ENCODE measurements at places on chromosomes 7 and 10.

DNA sequence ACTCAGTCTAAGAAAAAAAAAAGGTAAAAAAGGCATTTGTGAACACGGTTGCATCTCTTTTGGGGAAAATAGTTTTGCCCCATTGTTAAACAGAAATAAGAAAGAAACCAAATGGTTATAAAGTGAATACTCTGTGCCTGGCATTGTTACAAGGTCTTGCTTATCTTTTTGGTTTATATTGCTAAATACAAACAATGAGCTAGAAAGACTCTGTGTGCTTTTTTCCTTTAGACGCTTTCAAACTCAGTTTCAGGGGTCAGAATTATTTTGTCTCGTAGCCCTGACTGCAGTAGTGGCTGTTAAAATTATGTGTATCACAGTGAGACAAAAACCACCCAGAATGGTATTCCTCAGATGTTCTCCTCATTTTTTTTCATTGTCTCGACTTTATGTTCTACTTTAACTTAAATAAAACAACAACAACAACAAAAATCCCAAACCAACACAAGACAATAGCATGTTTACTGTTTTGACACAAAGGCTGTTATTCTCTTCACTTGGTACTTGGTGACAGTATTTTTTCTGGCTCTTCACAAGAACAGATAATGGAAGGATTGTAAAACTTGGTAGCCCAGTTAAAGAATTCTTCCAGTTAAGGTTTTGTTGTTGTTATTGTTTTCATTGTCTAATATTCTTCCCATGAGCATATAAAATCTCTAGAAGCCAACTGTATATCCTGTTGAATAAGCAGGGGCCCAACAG lies 190.1 kb downstream of the PLXDC2 start:
- DNase-seq, result no peak

GRCh38 chr7:140165422-140165821 lies 11.4 kb downstream of the KDM7A start:
- no peak for DNase-seq

DNA sequence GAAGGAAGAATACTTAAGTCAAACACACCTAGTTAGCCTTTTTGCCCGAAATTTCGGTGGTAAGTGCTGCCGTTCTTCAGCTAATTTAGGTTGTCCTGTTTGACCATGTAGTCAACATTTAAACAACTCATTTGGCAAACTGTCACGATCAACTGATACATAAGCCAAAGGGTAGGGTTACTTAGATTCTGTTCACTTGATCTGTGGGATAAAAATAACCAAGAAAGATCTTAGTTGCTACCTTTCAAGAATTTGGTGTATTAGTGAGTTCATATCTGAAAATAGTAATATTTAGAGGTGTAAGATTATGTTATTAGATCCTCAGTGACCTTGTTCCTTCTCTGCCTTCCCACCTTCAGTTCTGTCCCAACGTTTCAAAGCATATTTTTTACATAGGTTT lies 2.0 kb downstream of the TNKS2 start:
- no peak for DNase-seq

DNA sequence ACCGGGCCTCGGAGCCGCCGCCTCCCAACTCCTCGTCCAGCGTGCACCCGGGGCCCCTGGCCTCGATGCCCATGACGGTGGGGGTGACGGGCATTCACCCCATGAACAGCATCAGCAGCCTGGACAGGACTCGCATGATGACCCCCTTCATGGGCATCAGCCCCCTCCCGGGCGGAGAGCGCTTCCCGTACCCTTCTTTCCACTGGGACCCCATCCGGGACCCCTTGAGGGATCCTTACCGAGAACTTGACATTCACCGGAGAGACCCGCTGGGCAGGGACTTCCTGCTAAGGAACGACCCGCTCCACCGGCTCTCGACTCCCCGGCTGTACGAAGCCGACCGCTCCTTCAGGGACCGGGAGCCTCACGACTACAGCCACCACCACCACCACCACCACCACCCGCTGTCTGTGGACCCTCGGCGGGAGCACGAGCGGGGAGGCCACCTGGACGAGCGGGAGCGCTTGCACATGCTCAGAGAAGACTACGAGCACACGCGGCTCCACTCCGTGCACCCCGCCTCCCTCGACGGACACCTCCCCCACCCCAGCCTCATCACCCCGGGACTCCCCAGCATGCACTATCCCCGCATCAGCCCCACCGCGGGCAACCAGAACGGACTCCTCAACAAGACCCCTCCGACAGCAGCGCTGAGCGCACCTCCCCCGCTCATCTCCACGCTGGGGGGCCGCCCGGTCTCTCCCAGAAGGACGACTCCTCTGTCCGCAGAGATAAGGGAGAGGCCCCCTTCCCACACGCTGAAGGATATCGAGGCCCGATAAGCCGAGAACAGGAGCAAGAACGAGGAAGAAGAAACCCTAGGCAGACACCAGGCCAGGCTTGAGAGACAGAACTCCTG lies 341.5 kb upstream of the GALNT17 start:
- DNase-seq, result no peak

GRCh38 chr7:20681258-20681882 lies 65.9 kb downstream of the ABCB5 start:
- no peak for DNase-seq

DNA sequence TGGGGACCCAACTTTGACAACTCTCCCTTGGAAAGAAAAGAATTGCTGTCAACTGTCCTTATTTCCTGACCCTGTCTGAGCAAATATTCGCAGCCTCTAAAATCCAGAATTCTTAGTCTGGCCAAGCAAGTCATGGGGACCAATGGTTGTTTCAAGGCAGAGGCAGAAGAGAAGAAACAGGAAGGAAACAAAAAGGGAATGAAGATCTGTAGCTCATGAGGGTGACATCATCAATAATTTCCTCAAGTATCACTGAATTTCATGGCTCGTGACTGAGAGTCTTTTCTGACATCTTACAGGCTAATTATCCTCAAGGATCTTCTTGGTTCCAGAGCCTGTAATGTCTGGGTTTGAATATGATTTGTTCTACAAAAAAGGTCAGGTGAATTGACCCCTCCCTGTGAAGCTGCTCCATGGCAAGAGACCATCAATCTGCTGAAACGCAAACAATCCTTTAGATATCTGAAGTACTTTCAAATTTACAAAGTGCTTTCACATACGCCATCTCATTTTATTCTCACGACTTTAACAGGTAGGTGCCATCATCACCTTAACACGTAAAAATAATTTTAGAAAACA lies 5.8 kb downstream of the CDK6 start:
- DNase-seq, result no peak

- no peak for DNase-seq
Measured at GRCh38 chr7:149642589-149642988, 130.8 kb downstream of the ZNF467 start.

DNA sequence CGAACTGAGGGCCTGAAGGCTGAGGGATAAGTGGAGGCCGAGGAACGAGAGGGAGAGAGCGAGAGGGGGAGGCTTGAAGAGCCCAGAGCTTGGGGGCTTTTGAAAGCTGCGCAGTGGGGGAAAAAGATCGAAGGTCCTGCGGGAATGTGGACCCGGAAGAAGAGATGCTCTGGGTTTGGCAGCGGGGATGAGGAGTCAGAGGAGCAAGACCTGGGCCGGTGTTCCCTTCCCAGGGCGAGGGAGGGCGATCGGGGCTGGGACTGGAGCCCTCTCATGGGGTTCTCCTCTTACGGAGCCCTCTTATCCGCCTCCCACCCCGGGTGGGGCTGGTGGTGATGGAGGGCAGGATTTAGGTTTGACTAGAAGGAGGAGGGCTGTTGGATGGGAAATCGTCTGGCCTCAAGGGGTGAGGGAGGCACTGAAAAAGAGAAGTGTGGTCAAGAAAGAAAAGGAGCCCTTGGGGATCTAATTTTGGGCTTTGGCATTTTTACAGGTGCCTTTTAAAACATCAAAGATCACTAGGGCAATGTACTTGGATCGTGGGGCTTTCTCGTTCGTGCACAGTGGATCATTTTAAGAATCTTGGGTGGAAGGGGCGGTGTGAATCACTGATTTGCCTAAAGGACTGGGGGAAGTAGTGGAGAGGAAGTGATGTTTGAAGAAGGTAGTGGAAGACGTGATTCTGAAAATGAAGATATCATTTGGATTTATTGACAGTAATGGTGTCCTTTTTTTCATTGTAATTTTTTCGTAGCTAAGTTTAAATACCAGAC lies 637 bp downstream of the SAMD8 start:
- DNase-seq, result peak; percentile 74

GRCh38 chr7:801940-802381 lies 30.3 kb upstream of the SUN1 start:
- DNase-seq, result no peak

DNA sequence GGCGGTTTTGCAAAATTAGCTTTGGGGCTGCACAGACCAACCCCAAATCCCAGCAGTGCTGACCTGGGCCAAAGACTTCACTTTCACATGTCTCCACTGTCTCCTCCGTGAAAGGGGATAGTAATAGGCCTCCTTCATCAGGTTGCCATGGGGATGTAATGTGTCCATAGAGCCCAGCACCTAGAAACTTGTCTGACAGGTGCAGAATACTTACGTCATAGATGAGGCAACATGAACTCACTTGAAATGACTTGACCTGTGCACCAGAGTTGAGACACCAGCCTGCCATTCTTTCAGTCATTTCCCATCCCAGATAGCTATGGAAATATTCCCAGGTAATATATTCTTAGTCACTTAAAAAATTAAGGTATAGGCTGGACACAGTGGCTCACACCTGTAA lies 94.2 kb downstream of the INSYN2A start:
- no peak for DNase-seq

GRCh38 chr10:44383749-44384600 lies 922 bp downstream of the CXCL12 start:
- DNase-seq, result peak; percentile 39

DNA sequence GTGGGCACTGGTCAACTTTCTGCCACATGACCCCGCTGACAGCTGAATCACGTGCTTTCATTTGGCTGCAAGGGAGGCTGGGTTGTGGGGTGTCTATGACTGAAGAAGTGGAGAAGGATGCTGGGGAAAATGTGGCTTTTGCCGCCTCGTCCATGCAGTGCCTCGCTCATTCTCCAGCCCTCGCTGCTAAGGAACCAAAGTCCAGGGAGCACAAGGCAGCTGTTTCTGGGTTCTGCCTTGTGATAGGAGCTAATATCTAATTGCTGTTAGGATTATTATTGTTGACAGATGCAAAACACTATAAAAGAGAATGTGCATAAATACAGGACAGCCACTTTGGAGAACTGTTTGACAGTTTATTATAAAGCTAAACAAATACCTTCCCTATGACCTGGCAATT lies 4.9 kb upstream of the CAMK2B start:
- no peak for DNase-seq

GRCh38 chr10:72220637-72221036 lies 4.6 kb upstream of the ASCC1 start:
- no peak for DNase-seq

Data from GM20000 (cell line).